ENCODE measurements at places on chromosomes 6 and 20.

DNA sequence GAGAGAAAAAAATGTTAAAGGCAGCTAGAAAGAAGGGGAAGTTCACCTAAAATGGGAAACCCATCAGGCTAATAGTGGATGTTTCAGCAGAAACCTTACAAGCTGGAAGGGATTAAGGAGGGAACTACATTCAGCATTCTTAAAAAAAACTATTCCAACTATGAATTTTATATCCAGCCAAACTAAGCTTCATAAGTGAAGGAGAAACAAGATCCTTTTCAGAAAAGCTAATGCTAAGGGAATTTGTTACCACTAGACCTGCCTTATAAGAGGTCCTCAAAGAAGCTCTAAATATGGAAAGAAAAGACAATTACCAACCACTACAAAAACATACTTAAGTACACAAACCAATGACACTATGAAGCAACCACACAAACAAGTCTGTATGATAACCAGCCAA lies 59.2 kb upstream of the SLC35F1 start:
- no peak for DNase-seq

DNA sequence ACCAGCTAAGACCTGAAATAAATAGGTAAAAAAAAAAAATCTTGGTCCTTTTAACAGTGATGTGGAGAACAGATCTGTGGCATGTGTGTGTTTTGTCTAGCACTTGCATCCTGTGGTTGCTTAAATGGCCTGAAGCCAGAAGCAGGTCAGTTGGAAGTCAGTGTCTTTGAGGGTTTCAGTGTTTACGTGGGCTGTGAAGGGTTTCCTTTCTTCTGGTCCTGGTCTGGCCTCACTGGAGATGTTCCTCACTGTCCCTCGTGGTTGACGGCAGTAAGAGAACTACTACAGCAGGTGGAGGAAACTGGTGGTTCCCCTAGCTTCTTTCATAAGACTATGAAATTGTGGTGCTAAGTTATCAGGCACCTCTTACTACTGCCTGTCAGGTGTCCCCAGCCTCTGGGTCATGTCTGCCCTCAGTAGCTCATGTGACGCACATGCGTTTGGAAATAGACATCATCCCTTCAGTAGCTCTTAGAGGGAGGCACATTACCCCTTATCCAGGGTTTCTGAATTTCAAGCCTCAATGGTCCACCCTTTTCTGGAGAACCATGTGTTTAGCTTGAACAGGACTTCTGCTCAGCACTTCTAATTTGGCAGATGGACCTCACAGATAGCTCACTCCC lies 59.4 kb upstream of the SCP2D1 start:
- DNase-seq = no peak

DNA sequence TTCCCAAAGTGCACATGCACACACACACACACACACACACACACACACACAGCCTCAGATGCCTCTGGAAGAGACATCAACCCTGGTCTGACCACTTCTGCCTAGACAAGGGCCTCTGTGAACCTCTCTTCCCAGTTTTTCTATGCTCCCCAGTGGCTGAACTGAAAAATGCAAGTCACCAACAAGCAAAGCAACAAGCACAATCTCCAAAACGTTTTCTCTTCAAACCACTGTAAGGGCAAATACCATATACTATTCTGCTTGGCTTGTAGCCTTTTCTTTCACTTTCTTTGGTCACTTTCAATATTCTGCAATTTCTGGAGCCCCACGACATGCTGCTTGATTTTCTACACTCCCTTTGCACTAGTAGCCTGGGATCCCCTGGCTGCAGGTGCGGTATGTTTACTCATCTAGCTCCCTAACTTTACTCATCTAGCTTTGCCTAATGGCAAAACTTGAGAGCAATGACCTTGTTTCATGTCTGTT lies 121.4 kb upstream of the DST start:
- no peak for DNase-seq

DNA sequence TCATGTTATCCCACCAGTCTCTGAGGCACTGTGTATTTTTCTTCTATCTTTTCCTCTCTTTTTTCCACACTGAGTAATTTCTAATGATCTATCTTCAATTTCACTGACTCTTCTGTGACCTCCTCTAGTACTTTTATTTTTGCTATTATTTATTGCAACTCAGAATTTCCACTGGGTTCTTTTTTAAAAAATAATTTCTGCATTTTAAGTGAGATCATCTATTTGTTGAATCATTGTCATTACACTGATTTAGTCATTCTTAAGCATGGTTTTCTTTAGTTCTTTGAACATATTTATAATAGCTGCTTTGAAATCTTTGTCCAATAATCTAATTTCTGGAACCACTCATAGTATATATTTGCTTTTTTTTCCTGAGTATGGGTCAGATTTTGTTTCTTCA lies 96.7 kb upstream of the SLC22A16 start:
- DNase-seq = no peak

GRCh38 chr6:159979136-159979874 lies 10.4 kb downstream of the IGF2R start:
- no peak for DNase-seq

GRCh38 chr20:56443654-56444540 lies 24.5 kb upstream of the RTF2 start:
- DNase-seq = no peak

DNA sequence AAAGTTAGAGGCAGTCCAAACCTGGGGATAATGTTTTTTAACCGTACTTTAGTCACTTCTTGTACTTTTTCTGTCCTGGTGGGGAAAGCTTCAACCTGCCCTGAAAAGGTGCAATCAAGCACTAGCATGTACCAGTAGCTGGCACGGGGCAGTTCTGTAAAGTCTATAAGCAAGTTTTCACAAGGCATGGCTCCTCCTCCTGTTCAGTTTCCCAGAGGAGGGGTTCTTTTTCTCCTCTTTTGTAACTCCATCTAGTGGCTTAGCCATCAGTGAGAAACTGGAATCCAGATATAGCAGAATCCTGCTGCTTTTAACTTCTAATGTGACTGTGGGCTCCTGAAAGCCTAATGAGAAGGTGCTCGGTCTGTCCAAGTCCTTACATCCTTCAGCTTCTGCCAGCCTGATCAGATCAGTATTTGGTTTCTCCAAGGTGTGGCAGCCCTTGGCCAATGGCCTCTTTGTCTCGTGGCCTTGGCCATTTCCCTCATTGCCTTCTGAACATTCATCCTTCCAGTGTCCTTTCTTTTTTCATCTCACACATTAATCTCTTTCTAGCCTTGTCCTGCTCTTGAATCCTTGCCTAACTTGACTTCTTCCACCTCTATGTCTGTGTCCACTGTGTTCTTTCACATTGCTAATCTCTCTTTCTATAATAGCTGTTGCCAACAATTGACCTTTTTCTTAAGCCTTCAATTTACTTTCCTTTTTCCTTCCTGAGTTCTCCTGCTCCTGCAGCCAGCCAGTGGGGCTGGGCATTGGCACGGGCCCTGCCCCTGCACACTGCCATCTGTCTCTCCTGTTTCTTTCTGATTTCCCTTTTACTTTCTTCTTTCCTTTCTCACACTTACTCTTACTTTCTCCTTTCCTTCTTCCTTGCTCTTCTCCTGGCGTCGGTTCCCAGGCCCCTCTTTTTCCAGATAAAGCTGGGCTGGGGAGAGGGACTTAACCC lies 222.0 kb upstream of the SYNCRIP start:
- no peak for DNase-seq
